ENCODE measurements at places on chromosomes 1 and 21.

DNA sequence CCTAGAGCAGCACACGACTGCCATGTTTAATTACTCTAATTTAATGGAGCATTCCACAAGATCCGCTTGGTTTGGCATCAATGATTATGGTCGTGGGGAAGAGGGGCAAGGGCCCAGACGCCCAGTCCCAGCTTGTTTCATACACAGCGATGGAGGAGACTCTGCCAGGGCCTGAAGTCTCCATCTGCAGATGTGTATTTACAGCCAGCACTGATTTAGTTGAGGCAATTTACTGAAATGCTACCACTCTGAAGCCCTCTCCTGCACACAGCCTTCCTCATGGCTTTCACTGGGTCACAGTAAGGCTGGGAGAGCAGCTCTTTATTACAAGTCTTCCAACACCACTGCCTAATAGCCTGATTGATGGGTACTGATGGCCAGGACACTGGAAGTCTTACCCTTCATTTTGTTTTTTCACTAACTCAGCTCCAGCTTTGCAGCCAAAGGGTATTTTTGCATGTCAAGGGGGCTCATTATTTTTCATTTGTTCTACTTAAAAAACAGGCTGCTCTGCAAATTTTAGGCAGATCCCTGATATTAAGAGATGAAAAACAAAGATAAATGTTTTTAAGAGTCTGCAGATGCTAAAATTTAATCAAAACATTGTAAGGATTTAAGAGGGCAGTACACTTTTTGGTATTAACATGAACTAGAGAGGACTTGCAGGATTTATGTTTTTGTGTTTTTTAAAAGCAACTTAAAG lies 236.3 kb downstream of the SIPA1L2 start:
- DNase-seq = no peak

- DNase-seq = no peak
Measured at GRCh38 chr1:177219554-177220458, 49.0 kb downstream of the BRINP2 start.

GRCh38 chr1:66777831-66778230 lies 23.2 kb downstream of the INSL5 start:
- DNase-seq = no peak

DNA sequence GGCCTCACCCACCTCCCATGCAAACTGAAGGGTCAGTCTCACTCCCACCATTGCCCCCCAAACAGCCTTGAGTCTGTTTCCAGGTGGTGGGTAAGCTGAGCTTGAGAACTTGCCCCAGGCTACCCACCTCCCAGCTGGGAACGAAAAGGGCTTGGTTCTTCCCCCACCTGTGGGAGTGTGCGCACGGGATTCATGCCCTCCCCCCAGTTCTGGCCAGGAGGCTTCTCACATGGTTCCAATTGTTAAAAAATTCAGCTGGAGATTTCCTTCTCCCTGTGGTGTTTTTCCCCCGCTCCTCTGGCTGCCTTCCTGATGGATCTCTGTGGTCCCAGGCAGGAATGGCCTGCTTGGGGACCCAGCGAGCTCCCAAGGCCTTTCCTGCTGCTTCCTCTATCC lies 81.8 kb upstream of the C21orf91 start:
- no peak for DNase-seq

GRCh38 chr1:189787201-189787600 lies 690.5 kb downstream of the BRINP3 start:
- no peak for DNase-seq

GRCh38 chr1:57722285-57722978 lies 298.6 kb upstream of the DAB1 start:
- no peak for DNase-seq

DNA sequence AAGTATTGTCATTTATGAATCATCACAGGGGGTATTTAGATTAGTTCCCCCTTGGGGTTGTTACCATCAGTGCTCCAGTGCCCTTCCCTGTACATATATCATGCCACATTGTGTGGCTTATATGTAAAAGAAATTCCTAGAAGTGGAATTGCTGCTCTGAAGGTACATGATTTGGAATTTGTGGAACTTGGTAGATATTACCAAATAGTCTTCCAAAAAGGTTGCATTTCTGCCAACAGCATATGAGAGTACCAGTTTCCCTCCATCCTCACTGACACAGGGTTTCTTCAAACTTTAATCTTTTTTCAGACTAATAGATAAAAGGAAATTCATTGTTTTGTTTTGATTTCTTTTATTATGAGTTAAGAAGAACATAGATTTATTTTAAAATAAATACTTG lies 41.3 kb downstream of the AKNAD1 start:
- no peak for DNase-seq
